GM04503 (cell line): ENCODE measurements at places on chromosomes 3 and 15.

GRCh38 chr3:147269907-147270306, 136.4 kb downstream of the ZIC4 start:
- DNase-seq, result no peak

DNA sequence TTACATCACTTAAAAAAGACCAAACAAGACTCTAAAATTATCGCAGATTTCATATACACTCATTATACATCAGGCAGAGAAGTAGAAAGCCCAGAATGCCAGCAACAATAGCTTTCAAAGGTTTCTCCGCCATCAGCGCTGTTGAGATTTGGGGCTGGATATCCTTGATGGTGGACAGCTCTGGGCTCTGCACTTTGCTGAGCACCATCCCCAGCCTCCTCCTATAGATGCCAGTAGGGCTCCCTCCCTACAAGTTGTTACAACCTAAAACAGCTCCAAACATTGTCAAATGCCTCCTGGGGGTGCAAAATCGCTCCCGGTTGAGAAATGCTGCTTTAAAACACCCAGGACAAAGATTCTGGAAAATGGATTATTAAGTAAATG, 73.5 kb downstream of the ATP10A start:
- no peak for DNase-seq

DNA sequence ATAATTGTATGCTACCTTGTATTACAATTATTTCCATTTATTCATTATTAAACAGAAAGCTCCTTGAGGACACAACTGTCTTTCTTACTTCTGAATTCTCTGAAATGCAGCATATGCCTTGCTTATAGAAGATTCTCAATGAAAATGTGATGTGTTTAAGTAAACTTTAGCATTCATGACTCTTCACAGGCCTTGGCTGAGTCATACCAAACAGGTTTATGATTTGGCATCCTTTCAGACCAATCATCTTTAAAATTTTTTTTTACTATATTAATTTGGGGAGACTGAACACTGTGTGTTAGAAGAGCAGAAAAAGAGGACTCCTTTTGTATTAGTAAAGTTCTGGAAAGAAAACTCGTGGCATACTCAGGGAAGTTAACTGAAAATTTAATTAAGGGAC, 6.4 kb upstream of the GALK2 start:
- DNase-seq, result no peak

DNA sequence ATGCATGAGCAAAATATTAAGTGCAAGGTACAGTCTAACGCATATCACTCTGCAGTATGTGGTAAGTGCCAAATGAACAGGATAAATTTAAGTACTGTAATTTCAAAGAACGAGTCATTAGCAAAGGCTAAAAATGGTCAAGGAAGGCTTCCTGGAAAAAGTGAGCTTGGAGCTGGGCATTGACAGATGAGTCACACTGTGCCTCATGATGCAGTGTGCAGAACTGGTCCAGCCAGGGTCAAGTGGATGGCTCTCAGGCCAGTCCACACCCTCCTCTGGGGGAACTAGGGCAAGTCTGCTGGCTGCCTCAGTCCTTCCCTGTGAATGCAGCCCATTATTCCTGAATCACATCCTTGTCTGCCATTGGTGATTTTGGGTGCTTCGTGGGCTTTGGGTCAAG, 76.3 kb downstream of the CACNA1D start:
- DNase-seq, result no peak

- peak; percentile 87 for DNase-seq
Observed at GRCh38 chr3:10205451-10206165, 40.9 kb downstream of the IRAK2 start.

- DNase-seq, result no peak
Observed at GRCh38 chr15:67501836-67502461, 19.0 kb upstream of the C15orf61 start.

GRCh38 chr3:56782906-56783305, 18.8 kb downstream of the ARHGEF3 start:
- DNase-seq, result no peak

- no peak for DNase-seq
Observed at GRCh38 chr3:127265581-127265981, 22.3 kb downstream of the PRR20G start.

GRCh38 chr3:9169956-9170850, 79.2 kb downstream of the SRGAP3 start:
- no peak for DNase-seq

GRCh38 chr15:39338251-39338650, 242.6 kb upstream of the THBS1 start:
- DNase-seq, result no peak
